Activated B cell treated with CpG ODN at 0.5 μM for 24 hours (primary cell): ENCODE measurements at places on chromosomes 2 and 18.
A peak's percentile ranks its signal among the peaks of the same experiment; 100 is the strongest.

GRCh38 chr2:37377187-37377532 lies 32.7 kb downstream of the QPCT start:
- DNase-seq: no peak

DNA sequence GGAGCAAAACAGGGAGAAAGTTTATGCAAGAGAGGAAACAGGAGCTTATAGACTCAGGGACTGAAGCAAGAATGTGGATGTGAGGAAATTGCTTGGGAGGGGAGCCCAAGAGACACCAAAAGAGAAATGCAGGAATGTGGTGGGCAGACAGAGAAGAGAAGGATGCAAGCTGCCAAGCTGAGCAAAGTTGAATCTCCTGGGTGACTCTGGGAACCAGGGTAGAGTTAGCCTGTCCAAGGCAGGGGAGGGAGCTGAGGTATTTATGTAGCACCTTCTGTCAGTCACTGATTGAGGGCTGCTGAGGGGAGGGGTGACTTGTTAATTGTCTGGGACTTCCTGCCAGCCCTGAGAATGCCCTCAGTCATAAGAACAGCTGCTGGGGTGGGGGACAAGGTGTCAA lies 464.3 kb downstream of the NBAS start:
- DNase-seq: no peak

DNA sequence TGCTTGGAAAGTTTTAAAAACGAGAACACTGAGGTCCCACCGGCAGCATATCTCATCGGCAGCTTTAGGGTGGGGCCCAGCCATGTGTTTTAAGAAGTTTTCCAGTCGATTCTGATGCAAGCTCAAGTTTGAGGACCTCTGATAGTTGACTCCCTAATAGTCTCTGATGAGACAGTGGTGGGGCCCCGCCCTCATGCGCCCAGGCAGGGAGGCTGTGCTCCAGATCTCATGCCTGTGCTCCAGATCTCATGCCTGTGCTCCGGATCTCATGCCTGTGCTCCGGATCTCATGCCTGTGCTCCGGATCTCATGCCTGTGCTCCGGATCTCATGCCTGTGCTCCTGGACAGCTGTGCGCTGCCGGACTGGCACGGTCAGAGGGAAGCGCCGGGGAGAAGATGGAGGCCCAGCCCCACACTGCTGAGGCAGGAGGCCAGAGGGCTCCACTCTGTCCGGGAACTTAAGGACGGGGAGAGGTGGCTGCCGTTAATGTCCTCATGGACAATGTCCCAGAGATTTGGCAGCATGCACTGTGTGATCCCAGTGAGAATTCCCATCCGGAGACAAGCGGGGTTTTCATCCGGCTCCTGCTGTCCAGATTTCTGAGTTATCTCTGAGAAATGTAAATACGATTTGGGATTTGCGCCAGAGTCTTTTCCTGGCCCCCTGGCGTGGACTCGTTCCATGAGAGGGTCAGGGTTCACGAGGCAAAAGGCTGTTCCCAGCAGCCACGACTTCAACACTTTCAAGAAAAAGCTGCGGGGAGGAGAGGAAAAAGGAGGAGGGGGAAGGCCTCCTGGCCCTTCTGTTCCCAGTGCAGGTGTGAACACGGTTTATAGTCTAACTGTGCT lies 9.4 kb upstream of the COLEC11 start:
- no peak for DNase-seq

DNA sequence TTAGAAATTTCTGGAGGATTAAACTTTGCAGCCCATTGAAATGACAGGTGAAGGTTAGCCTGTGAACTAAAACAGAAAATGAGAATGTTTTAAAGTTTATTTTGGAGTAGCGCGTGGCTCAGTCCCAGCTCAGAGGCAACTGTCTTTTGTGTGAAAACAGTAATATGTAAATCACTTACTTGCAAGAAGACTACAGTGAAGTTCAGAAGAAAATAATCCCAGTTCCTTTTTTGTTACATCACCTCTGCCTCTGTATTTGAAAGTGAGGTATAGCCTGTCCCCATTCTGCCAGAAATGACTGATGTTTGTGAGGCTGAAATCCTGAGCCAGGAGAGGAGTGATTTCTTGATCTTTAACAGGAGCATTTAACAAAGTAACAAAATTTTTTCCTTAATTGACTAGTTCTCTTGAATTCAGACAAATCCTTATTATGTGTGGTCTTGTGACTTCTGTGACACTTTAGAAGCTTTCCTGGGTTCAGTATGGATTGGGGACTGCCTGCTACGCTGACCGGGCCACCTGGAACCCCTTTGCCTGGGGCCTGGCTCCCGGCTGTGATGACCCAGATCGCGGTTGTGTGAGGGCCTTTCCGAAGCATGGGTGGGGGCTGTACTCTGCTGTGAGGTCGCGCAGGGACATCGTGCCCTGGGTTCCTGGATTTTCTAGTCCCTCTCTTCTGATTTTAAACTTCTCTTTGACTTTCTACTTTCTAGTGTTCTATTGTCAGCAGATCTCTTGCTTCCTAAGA lies 24.3 kb downstream of the TRAPPC12 start:
- DNase-seq: no peak

DNA sequence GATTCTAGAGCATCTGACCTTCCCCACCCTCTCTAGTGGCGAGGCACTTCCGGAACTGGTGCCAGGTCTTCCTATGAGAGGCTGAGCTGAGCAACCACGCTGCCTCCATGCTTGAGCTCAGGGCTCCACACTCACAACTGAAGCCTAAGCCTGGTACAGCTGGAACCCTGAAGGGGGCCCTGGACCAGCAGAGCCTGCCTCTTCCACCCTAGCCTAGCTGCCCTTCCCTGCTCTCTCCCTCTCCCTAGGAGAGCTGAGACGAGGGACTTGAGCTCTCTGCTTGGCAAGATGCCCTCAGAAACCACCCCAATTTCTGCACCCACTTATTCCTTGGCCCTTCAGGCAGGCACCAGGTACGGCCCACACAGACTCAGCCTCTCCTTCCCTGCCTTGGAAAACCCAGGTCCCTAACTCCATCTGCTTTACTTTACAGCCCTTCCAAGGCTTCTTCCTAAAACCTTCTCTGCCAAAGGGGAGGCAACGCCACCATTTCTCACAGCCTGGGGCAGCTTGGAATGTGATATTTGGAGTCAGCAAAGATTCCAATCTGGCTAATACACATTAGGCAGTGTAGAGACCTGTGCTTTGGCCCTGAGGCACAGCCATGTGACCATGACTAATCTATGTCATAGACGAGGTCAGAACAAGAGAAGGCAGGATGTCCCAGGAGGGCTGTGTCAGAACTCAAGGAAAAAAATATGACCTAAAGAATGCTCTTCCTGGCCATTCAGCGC lies 18.8 kb downstream of the COX7A2L start:
- no peak for DNase-seq

- no peak for DNase-seq
Measured at GRCh38 chr2:88125924-88126771, 1.7 kb downstream of the FABP1 start.

DNA sequence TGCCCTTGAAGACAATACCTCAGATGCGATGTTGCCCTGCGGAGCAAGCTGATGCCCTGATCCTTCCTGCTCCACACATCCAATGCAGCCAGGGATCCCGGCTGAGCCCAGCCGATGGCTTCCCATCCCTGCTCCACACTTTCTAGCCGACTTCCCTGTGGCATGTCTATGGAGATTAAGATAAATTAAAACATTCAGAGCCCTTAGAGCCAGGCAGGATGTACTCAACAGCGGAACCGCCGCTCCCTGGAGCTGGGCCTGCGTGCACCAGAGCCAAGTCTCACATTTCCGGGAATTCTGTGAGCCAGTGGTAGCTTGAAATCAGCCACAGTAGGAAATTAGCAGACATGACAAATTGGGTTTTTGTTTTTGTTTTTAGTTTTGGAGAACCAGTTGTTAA lies 620.6 kb downstream of the GALR1 start:
- DNase-seq: no peak

DNA sequence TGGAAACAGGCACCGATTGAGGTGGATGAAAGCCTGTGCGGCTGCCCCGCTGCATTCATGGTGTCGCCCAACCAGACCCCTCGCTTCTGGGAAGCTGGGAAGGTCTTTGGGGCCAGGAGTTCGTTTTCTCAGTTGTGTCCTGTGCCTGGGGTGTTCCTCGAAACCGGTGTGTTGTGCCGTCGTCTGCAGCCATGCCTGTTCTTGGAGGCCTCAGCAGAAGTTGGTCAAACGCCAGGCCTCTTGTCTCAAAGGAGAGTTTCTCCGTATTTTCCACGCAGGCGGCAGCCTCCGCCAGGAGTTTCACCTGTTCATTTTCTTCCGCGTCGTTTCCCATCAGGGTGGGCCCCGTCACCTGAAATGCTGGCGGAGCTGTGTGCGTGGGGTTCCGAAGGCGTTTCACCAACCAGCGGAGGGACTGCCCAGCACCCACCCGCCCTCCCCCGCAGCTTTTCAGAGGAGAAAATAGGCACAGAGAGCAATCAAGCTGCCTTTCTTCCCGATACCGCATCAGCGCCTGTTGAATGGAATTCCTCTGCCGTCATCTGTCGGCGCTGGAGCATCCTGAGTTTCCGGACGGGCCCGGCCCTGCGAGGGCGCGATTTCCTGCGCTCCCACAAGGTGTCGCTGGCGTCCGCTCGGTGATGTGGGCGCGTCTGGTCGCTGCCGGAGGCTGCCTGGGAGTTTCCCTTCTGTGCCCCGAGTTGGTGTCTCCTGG lies 17.0 kb upstream of the NFATC1 start:
- peak; percentile 74 for DNase-seq

DNA sequence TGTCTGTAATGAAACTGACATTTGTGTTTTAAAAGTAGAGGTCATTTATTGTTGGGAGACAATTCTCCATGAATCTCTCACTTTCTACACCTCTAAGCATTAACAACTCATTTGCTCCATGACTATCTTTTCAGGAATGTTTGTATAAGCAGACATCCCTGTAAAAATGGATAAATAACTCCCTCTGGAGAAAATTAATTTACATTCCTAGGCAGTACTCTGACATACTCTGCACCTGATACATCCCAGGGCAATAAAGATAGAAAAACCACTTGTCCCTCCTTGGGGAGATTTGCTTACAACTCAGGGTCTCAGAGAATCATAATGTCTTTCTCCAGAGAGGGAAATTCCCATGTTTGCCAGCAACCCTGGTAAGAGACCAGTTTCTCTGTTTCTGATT lies 1037.7 kb upstream of the SLC39A10 start:
- no peak for DNase-seq

GRCh38 chr2:54768772-54769428 lies 45.4 kb downstream of the EML6 start:
- DNase-seq: no peak

DNA sequence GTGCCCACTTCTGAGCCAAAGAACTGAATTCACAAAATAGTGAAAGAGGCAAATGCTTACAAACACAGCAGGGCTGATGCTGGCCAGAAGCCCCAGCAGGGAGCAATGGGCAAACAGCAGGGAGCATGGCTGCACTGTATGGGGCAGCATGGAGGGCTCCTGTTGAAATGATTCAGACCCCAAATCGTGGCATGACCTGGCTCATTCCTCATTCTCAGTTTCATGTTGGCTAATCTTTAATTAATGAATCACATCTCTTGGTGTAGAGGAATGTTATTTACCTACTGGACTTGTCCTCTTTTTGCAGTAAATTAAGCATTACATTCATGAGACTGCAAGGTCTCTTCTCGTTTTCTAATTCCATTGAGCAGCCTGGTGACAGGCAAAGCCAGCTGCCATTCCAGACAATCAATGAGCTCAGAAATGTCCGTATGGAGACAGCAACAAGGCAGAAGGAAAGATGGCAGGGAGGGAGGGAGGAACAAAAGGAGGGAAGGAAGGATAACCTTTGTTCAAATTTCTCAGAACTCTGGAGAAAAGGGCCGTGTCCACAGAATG lies 84.9 kb upstream of the ST8SIA3 start:
- DNase-seq: no peak

DNA sequence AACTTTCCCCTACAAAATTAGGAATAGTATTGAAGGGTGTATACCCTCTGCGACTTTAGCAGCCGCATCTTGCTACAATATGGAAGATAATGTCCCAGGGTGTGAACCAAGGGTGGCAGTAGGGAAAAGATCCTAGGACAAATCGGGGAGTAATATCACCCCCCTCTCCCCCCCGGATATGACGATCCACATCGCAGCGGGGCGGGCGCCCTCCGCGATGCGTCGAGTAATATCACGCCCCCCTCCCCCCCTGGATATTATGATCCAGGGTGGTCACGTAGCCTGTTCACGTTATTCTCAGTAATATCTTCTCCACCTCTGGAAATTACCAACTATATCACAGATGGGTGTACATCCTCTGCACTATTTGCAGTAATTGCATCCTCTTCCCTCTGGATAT lies 82.9 kb downstream of the DAPL1 start:
- no peak for DNase-seq

DNA sequence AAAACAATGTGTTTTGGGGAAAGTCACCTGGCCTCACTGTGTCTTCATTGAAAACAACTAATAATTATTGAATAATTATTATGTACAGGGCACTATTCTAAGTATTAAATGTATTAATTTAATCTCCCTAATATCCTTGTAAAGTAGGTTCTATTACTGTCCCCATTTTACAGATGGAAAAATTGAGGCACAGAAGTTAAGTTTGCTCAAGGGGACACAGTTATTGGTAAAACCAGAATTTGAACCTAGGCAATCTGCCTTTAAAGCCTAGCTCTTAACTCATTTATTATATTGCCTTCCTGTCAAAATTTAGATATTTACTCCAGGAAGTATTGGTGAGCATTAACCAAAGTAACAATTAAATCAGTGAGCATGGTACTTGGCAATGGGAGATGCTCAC lies 84.6 kb downstream of the PMS1 start:
- DNase-seq: no peak

- DNase-seq: no peak
Measured at GRCh38 chr18:37199741-37200140, 365.9 kb downstream of the CELF4 start.

DNA sequence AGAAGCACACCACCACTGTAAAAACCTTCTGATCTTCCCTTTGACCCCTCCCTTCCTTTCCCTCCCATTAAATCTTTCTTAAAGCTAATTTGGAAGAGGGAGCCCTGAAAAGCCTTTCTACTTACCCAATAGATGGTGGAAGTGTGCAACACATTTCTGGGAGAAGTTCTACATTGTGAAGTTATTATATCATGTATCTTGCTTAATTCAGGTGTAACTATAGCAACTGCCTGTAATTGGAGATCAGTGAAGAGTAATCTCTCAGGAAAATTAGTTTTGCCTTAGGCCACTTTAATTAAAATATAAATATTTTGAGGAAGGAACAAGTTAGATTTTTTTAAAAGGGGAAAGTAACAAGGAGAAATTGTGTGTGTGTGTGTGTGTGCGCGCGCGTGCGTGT lies 266.0 kb downstream of the SH3BP4 start:
- no peak for DNase-seq
